ENCODE measurements at places on chromosomes 7 and 10.

GRCh38 chr10:129808092-129808983, 155.7 kb downstream of the EBF3 start:
- DNase-seq = no peak

GRCh38 chr10:120005207-120006201, 113.0 kb downstream of the SEC23IP start:
- peak; percentile 11 for DNase-seq

DNA sequence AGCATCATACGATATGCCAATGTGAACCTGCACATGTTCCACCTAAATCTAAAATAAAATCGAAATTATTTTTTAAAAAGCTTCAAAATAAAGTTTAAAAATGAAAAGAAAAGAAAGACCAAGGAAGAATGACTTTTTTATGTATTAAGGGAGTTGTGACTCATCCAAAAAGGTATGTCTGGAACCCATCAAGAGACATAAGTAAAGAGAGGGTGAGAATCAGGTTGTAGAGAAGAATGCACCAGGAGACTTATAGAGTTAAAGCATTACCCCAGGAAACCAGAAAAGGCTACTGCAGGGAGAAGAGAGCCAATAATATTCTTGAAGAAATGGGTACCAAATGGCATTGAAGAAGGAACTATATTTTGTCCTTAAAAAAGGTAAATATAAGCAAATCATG, 69.8 kb downstream of the CTTNBP2 start:
- DNase-seq = no peak

- no peak for DNase-seq
Measured at GRCh38 chr7:45986355-45987298, 65.6 kb upstream of the IGFBP3 start.

DNA sequence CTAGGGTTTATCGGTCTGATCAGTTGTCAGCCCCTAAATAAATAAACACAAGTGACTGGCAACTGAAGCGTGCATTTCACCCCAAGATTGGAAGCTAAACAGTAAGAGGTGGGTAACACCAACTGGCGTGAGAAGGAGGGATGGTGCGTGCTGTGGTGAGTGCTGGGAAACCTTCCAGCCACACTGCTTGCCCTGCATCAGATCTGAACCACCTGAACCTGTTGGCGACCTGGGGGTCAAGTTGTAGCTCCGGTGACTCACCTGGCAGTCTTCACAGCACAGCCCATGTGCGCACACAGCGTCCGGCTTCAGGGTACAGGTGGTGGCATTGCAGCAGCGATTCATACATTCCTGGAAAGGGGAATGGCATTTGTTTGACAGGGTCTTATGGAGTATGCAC, 170.1 kb downstream of the FANK1 start:
- no peak for DNase-seq

DNA sequence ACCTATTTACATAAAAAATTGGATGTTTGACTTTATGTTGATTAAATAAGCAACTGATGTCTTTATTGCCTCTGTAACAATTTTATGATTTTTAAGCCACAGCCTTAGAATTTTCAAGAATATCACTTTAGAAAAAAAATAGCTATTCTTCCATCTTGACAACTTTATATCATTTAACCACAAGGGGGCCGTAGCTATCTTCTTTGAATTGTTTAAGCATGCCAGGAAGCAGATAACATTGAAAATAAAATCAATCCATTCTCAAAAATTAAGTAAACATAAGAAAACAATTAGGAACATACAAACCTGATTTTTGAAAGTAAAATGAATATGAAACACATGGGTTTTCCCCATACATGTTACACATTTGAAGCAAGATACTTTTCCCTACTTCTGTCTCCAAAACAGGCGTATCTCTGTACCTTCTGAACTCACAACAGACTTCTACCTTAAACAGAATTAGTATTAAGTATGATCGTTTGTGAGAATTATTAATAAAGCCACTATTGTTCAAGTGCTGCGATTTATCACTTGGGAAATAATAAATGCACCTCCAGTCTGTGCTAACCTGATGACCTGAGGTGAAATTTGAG, 209.0 kb downstream of the CACNA2D1 start:
- DNase-seq = peak; percentile 41

GRCh38 chr7:127809261-127809702, 157.3 kb downstream of the SND1 start:
- DNase-seq = peak; percentile 77

- DNase-seq = peak; percentile 79
Measured at GRCh38 chr10:122939856-122940543, 14.0 kb downstream of the C10orf88 start.

DNA sequence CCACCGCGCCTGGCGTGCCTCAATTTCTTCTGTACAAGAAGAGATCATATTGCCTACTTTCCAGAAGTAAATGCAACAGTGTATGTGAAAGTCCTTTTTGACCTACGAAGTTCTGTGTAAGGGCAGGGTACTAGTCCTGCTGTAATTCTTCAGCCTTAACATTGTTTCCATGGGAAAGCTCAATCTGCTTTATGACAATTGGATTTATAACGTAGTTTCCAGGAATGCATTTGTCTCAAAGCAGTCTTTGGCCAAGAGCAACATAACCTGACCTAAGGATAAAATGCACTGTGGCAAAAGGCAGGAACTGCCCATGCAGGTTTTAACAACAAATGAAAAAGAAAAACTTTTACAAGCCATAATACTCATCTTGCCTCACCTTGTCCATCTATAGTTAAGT, 108.1 kb upstream of the PODXL start:
- DNase-seq = no peak

DNA sequence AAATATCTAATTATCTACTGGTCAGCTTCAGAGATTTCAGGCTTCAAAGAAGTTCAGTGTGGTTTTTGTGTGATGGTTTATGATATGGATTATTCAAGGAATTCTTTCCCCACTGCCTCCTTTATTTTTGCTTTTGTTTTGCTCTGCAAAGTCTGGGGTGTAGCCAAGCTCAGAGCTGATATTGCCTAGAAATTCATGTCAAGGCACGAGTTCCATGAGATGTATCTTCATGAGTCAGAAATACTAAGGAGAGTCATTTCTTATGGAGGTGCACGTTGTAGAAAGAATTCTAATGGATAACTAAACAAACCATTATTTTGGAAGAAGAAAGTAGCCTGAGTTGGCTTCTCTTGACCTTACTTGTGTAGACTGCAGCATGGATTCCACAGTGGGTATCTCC, 37.4 kb downstream of the VIM start:
- peak; percentile 29 for DNase-seq

DNA sequence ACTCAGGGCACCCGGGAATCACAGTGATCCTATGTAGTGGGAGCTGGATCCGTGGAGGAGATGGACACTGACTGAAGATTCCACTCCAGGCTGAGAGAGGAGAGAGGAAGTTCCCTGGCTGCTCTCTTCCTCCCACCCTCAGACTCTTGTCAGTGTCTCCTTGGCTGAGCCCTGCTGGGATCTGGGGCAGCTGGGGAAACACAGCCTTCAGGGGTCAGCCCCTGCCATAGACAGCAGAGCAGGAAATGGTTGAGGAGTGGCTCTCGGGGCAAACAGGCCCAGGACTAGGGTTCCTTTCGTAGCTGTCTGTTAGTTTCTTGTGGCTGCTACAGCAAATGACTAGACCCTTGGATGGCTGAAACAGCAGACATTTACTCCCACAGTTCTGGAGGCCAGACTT, 174.4 kb upstream of the BMPER start:
- peak; percentile 21 for DNase-seq

DNA sequence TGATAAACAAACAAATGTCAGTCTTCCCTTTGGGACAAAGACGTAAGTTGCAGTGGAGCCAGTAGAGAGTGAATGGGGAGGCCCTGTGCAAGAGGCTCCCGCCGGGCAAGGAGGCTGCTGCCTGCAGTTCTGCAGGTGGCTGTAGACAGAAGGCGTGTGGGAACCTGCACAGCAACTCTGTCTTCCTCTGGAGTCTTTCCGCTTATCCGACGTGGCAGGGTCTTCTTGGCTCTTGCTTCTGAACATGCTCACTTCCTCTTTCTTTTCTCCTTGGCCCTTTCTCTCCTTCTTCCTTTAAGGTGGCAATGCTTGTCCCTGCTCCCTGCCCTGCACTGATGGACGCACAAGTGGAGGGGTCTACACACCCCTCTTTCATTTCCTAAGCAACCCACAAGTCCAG, 122.5 kb downstream of the HIPK2 start:
- DNase-seq = no peak

- DNase-seq = peak; percentile 78
Measured at GRCh38 chr10:8279598-8279997, 225.1 kb downstream of the GATA3 start.

DNA sequence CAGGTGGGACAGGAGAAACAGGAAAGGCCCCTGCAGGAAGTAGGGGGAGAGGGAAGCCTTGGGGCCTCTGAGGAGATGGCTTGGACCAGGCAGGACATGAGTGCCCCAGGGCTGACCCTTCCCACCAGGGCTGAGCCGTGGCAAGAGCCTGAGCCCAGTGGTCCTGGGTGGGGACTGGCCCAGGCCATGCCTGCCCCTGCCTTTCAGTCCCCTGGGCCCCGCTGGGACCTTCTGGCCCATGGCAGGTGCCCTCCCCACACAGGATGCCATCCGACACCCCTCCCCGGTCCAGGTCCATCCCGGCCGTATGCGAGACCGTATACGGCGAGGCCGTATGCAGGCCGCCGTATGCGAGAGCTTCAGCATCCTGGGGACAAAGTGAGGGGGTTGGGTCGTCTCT, 2.0 kb downstream of the GRIFIN start:
- no peak for DNase-seq

DNA sequence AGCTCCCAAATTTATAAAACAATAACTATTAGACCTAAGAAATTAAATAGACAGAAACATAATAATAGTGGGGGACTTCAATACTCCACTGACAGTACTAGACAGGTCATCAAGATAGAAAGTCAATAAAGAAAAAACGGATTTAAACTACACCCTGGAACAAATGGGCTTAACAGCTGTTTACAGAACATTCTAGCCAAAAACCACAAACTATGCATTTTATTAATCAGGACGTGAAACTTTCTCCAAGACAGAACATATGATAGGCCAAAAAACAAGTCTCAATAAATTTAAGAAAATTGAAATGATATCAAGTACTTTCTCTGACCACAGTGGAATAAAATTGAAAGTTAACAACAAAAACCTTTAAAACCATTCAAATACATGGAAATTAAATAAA, 46.4 kb downstream of the ZNF680 start:
- no peak for DNase-seq

DNA sequence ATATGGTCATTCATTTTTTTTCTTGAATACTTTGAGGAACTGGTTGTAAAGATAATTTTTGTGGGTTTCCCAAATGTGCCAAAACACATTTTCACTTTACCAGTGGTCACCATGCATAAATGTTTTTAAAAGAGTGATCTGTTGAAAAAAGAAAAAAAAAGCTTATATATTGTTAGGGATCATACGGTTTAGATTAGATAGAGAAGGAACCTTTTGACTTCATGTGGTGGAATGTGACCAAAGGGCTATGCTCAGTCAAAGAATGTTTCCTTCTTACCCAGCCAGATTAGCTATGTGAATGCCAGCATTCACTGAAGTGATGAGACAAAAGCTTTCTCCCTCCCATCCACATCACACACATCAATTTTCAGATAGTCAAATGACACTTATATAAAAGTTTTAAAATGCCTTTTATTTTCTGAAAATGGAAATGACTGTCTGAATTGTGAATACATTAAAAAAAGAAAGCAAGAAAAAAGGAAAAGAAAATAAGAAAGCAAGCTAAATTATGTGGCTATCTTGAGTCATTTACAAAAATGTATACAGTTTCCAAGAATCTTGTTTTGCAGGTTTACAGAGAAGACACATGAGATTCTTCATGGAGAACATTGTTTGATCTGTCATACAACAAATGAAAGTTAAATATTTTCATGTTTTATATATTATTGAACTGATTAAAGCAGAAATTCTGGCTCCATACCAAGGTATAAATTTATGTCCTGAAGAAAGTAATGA, 8.6 kb upstream of the CPED1 start:
- DNase-seq = peak; percentile 25

DNA sequence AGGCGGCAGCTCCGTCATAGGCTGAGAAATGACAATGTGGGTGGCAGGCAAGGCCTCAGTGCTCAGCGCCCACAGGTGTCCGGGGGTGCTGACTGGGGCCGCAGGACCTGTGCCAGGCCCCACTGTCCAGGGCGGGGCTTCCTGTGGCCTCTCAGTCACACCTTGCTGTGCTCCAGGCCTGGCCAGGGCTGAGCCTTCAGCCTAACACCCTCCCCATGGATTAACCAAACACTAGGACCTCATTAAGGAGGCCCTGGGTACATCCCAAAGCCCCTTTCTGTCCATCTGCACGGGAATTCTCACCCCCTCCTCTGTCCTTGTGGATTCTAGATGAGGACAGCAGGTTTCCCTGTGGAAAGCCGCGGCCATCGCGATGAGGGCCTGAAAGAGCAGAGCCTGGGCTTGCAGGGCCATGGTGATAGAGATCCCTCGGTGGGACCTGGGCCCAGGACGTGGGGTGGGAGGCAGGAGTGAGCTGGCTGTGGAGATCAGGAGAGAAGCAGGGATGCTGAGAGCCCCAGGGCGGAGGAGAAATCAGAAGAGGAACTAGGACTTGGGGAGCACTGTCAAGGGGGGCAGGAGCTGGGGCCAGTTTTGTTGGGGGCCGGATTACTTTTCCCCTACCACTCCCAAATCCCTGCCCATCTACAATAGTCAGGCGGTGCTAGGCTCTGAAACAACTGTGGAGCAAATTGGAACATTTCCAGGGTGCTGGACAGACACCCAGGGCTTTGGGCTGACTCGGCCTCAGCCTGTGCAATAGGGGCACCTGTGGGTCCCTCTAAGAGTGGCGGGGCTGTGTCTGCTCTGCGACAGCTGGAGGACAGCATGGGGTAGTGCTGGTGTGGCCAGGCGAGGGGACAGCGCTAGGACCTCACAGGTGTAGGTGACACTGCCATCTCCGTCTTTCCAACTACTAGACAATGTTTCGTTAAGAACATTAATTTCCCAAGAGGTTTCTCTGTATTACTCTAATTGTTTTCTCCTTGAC, 23.3 kb upstream of the MNX1 start:
- DNase-seq = no peak

DNA sequence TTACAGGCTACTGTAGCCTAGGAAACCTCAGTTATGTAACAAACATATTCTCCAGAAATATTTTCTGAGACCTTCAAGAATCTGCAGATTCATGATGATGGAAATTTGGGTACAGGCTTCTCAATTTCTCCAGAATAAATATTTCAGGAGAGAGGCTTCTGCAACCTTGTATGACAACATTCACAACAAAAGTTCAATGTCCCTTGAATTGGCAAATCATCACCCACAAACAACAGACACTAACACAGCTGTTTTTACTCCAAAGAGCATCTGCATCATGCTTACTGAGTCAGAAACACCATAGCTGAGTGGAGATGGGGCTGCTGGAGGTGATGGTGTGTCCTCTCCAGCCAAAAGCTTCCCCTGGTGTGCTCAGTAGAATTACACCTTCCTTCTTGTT, 9.3 kb upstream of the COBL start:
- no peak for DNase-seq
